M059J (cell line): ENCODE measurements at places on chromosomes 2 and 18. TPM values are rescaled to one million over a fixed set of nuclear protein-coding genes. Genes with fewer than 3 reads are reported as not detected.

GRCh38 chr2:103208916-103209315, 447.1 kb downstream of the TMEM182 start:
- DNase-seq = peak; percentile 1

SERPINB4 gene
- 0.05 TPM in 1 of 2 replicates, not detected in the other for total RNA-seq

LBX2 gene
- total RNA-seq = 0.10 and 1.6 TPM in 2 replicates

SOX11 gene
- not detected in 2 replicates for total RNA-seq

DNA sequence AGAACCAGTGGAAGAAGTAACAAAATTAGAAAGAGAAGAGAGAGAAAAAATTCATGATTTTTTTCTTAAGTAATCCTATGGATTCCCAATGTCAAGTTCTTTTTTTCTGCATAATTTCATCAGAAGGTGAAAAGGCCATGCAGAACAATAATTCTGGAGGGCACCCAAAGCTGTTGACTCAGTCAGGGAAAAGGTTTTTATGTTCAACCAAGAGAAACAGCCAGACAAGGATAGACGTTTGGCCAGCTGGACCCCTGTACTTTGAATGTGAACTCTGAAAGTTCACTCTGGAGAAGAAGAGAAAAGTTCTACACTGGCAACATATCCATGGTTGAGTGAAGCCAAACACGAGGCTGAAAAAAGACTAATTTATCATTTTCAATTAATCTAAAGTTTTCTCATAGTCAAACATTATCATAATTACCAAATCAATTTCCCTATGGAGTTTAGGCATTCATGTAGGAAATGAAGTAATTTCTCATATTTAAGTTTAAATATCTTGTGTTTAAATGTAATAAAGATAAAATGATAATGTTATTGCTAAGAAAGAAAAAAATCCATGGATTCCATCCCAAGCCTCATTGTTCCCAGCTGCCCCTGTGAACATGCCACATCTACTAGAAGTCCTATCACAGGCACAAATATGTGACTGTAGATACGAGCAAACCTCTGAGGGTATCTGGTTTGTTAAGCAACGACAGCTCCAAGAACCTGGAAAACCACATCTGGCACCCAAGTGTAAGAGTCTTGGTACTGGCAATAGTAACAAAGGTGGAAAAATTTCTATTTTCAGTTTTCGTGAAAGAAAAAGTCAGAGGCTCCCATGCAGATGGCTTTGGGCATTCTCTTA, 742.7 kb upstream of the ACVR2A start:
- no peak for DNase-seq

- no peak for DNase-seq
These were observed 35.1 kb upstream of the B3GNT7 start for GRCh38 chr2:231360401-231360800.

- no peak for DNase-seq
These were observed 349.2 kb upstream of the ID2 start for GRCh38 chr2:8332646-8333045.

- no peak for DNase-seq
These were observed 15.8 kb downstream of the INPP5D start for GRCh38 chr2:233075966-233076339.

GRCh38 chr18:50311650-50312049, 24.2 kb upstream of the CXXC1 start:
- DNase-seq = no peak

PAX8 gene
- total RNA-seq = 5.2 and 6.1 TPM in 2 replicates

SAP130 gene
- 9.9 and 12.7 TPM in 2 replicates for total RNA-seq

GRCh38 chr2:115848192-115848591, 1405.8 kb downstream of the DPP10 start:
- no peak for DNase-seq

- no peak for DNase-seq
These were observed 2.9 kb upstream of the CTAGE1 start for GRCh38 chr18:22420652-22421051.

NEU2 gene
- total RNA-seq = not detected in 2 replicates

MGAT4A gene
- not detected in 2 replicates for total RNA-seq

SYT4 gene
- total RNA-seq = 0.15 and 0.67 TPM in 2 replicates

DNA sequence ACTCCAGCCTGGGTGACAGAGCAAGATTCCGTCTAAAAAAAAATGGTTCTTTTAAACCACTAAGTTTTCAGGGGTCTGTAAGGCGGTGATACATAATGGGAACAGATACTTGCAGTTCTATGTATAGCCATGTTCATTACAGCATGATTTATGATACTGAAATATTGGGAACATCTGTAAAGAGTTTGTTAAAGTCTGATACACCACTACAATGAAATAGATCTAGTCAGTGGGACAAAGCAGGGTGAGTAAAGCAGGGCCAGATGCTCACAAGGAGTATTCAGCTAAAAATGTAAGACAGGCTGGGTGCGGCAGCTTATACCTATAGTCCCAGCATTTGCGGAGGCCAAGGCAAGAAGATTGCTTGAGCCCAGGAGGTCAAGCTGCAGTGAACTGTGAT, 6.2 kb upstream of the ING5 start:
- DNase-seq = no peak

GRCh38 chr2:152542995-152543481, 174.2 kb downstream of the PRPF40A start:
- peak; percentile 97 for DNase-seq

DNA sequence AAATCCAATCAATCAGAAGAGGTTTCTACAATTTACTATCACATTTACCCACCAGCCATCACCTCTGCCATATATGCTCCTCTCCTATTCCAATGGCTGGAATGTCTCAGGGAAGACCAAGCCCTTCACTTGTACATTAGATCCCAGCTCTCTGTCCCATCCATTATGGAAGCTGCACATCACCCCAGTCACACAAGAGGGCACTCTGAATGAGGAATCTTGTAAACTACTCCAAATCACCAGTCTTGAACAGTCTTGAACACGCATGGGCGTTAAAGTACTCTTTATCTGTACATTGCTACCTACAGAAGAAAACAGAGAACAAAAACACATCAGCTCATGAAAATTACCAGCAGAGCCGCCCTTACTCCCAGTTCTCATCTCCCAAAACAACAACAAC, 38.7 kb downstream of the ZC3H8 start:
- peak; percentile 16 for DNase-seq

DNA sequence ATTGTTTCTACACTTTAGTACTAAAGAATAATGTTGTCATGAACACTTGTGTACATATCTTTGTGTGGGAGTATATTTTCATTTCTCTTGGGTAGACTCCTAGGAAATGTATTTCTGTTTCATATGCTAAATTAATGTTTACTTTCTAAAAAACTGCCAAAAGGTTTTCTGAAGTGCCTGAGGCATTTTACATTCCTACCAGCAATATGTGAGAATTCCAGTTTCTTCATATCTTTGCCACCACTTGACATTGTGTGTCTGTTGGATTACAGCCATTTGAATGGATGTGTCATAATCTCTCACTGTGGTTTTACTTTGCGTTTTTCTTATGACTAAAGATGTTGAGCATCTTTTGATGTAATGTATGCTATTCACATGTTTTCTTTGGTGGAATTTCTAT, 428.2 kb upstream of the KCNH7 start:
- DNase-seq = peak; percentile 97

TSPYL6 gene
- not detected in 2 replicates for total RNA-seq

FSIP2 gene
- total RNA-seq = 0.07 and 0.25 TPM in 2 replicates

TMEM237 gene
- total RNA-seq = 58.8 and 68.8 TPM in 2 replicates

GRCh38 chr2:18966131-18966530, 376.8 kb upstream of the NT5C1B start:
- DNase-seq = no peak

- no peak for DNase-seq
These were observed 13.2 kb downstream of the BIN1 start for GRCh38 chr2:127093648-127094210.

SESTD1 gene
- 4.4 and 7.1 TPM in 2 replicates for total RNA-seq

SLC66A2 gene
- 28.7 and 30.5 TPM in 2 replicates for total RNA-seq

GRCh38 chr2:44326548-44327264, 34.6 kb downstream of the PREPL start:
- no peak for DNase-seq

GPR75 gene
- 1.0 and 2.7 TPM in 2 replicates for total RNA-seq

- DNase-seq = peak; percentile 74
These were observed 25.3 kb upstream of the SMAD7 start for GRCh38 chr18:48975817-48976649.

- peak; percentile 40 for DNase-seq
These were observed 1.5 kb downstream of the CRYBA2 start for GRCh38 chr2:218991674-218992168.

GRCh38 chr2:17901246-17901645, 22.8 kb downstream of the KCNS3 start:
- DNase-seq = peak; percentile 60
